ENCODE measurements at places on chromosomes 5 and 9.

DNA sequence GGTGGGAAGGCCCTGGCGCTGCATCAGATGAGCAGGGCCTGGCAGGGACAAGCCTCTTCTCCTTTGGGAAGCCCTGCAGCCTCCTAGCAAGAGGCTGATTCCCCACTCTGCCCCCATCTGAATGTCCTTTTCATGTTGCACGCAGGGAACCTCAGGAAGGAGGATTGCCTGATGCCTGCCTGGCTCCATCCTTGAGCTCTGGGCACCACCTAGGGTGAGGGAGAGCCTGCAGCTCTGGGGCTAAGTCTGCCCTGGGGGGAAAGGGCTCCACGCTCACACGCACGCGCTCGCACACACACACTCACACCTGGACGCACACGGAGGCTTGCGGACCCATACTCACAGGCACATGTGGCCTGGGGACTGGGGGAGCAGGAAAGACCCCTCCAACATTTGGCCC, 86.6 kb downstream of the LMX1B start:
- no peak for DNase-seq

DNA sequence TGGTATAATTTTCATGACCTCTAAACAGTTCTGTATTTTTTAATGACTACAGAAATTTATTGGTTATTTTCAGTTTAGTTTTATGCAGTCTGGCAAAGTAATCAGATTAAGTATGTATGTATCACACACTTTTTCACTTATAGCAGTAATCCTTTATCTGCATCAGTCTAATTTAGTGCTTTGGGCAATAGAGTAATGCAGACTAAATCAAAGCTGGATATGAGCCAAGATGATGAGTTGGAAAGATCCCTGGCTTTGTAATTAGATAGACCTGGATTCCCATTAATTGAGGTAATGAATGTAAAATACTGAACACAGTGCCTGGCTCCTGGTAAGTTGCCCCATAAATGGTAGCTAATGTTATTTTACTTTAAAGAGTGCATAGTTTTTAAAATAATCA, 215.4 kb upstream of the TLX3 start:
- no peak for DNase-seq

- DNase-seq, result no peak
Measured at GRCh38 chr5:119453040-119453373, 710 bp downstream of the HSD17B4 start.

GRCh38 chr5:16585041-16585667, 31.6 kb downstream of the RETREG1 start:
- DNase-seq, result peak; percentile 21

DNA sequence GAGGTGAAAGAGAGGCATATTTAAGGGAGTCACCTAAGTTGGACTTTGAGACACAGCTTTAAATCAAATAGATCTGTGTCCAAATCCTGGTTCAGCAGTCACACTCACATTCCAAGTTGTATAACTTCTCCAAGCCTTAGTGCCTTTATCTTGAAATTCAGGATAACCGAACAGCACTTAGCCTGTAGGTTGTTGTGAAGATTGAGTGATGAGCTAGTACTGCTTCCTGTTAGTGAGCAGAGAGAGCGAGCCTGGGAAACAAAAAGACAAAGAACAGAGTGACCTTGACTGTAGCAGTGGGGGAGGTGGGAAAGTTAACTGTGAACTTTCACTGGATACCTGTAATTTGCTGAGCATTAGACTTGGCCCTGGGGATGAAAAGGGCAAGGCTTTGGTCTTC, 22.4 kb downstream of the MAML1 start:
- peak; percentile 30 for DNase-seq

DNA sequence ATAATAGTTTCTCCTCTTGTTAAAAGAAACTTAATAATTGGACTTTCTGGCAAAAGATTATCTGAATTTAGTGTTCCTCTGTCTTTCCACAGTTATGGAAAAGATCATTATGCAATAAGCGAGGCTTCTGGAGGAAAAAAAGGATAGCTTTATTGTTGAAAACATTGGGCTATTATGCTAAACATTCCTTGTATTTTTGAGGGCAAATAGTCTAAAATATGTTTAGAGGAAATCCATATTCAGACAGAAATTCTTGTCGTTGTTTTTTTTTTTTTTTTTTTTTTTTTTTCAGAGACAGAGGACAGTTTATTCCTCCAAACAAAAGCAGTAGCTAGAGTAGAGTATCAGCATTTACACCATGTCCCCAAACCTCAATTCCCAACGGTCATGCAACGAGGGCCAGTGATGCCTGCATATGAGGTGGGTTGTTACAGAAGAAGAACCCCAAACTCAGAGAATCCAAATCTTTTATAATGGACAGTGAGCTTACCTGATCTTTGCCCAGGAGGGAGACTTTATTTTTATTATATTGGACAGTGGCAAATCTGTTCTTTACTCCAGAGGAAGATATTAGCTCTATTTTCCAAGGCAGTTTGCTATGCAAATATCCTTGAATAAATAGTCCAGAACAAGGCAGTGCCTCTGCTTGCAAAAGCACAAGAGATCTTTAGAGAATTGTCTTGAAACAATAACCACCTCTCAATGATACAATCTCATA, 48.4 kb upstream of the CDK5RAP2 start:
- peak; percentile 43 for DNase-seq

DNA sequence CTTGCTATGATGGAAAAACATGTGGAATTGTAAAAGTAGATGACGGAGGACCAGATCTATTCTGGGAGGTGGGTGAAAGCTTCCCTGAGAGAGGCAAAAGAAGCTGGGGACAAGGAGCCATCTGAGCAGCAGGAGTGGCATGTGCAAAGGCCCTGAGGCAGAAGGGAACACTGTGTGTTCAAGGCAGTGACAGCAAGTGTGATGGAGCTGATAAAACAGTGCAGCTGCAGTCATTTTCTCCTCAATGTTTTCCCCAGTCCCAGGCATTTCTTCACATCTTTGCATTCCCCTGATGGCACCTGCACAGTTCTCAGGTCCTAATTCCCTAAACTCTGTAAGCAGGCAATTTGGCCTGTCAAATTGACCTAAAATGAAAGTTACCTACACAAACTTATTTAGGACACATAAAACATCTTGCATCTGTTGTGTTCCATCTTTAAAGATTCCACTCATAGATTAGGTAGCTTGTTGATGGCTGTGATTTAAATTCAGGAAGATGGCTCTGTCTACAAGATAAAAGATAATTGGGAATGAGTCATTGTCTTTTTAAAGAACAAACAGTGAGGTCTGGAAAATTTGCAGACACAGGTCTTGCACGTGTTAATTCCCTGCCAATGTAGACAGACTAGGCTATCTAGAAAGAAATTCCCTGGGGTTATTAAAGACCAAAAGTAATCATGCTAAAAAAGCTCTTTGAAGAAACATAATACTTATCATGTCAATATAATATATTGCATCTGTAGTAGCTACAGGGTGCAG, 289.6 kb upstream of the SGCD start:
- DNase-seq, result no peak

DNA sequence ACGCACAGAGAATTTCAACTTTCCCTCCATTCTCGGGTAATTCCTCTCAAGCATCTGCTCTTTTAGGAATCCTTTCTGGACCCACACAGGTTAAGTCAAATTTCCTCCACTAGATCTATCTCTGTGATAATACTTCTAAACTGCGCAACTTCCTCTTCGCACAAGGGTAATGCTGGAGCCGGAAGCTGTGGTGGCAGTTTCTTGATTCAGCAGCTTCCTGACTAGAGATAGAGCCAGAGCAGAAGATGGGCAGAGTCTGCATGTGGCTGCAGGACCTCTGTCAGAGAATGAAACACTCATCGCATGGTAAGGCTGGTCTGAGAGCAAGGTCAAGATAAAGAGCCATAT, 11.1 kb upstream of the CDC42SE2 start:
- no peak for DNase-seq

DNA sequence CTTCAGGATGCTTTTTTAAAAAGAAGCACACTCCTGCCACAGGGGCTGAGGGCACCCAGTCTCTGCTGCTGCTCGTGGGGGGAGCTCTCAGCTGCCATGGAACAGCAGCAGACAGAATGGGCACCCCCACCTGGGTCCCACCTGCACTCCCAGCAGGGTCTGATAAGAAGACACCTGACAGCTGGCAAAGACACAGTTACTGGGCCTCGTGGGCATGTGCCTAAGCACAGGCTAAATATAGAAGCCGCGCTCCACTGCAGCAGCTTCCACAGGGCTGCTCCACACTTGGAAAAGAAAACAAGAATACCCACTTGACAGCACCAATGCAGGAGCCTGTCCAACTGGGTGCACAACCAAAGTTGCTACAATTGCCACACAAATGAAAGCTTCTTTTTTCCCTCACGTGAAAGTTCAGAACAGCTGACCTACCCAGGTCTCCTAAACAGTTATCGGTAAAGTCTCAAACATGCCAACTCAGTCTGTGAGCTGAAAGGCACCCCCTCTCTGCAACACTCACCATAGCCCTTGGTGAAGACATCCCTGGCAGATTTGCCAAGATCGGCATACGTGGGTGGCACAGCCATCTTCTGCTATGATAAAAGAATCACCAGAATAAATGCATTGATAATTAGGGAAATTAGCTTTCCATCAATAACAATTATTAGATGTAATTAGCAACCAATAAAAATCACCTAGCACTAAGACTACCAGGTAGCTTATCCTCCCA, 12.2 kb downstream of the VDAC1 start:
- DNase-seq, result no peak

GRCh38 chr9:15344191-15344590, 37.2 kb upstream of the TTC39B start:
- no peak for DNase-seq

DNA sequence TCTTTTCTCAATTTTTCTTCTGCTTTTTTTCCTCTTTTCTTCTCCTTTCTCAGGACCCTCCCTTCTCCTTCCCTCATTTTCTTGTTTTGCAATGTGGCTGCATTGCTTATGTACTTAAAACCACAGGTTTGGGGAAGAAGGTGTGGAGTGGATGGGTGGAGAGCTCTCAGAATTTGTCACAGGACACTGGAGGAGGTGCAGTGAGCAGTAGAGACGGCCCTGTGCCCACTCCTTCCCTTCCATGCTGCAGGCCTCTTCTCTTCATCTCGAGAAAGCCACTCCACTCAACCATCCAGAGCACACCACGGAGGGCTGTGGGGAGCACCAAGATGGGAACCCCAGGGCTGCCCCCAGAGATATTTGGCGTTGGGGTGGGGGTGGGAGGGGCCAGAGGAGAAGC, 92.3 kb downstream of the FSTL4 start:
- no peak for DNase-seq

DNA sequence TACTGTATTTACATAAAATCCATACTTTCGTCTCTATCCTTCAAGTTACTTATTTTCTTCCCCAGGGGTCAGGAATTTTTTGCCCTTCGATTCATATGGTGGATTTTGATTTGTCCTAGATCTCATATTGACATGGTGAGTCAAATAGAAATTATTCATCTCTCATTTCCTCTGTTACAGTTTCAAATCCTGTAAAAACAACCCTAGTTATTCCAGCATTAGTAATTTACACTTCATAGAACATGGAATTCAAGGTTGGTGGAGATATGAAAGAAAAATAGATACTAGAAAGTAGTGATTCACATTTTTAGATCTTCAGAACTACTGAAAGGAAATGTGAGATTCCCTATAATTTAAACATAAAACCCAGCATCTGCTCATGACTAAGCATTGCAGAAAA, 1331.0 kb upstream of the CDH9 start:
- no peak for DNase-seq

- no peak for DNase-seq
Measured at GRCh38 chr5:61352612-61353156, 20.6 kb downstream of the ZSWIM6 start.

DNA sequence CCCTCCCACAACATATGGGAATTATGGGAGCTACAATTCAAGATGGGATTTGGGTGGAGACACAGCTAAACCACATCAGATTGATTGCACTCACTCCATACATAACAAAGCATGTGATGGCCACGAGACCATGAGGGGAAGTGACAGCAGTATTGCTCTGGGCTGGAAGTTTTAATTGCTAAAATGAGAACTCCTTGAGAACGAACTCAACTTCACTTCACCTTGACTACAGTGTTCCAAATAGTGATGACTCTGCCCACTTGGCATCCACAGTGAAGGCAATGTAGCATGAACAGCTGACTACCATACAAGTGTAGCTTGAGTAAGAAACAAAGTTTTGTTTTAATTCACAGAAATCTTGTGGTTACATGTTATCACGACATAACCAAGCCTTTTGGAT, 739 bp upstream of the SPINK7 start:
- no peak for DNase-seq

GRCh38 chr5:172455511-172456061, 1.3 kb upstream of the SH3PXD2B start:
- DNase-seq, result no peak

DNA sequence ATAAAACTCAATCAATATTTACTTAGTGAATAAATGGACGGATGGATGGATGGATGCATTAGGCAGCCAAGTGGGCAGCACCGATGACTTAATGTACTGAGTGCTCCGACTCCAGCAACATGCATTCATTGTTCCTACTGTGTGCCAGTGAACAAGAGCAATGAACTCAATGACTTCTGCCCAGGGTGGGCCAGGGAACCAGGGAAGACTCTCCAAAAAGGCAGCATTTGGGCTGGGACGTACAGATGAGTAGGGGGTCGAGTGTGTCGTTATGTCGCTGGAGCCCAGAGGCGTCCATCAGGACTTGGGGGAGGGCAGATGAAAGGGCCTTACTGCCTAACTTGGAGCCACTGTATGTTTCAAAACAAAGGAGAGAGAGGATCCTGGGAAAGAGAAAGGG, 126.4 kb downstream of the KCNIP1 start:
- DNase-seq, result no peak

- no peak for DNase-seq
Measured at GRCh38 chr9:123716339-123716945, 213.5 kb downstream of the DENND1A start.

GRCh38 chr9:98707166-98708102, 1.3 kb downstream of the GABBR2 start:
- DNase-seq, result peak; percentile 52

GRCh38 chr9:126398403-126399058, 71.9 kb downstream of the MVB12B start:
- peak; percentile 47 for DNase-seq

GRCh38 chr5:27241564-27242257, 203.3 kb upstream of the CDH9 start:
- peak; percentile 57 for DNase-seq

DNA sequence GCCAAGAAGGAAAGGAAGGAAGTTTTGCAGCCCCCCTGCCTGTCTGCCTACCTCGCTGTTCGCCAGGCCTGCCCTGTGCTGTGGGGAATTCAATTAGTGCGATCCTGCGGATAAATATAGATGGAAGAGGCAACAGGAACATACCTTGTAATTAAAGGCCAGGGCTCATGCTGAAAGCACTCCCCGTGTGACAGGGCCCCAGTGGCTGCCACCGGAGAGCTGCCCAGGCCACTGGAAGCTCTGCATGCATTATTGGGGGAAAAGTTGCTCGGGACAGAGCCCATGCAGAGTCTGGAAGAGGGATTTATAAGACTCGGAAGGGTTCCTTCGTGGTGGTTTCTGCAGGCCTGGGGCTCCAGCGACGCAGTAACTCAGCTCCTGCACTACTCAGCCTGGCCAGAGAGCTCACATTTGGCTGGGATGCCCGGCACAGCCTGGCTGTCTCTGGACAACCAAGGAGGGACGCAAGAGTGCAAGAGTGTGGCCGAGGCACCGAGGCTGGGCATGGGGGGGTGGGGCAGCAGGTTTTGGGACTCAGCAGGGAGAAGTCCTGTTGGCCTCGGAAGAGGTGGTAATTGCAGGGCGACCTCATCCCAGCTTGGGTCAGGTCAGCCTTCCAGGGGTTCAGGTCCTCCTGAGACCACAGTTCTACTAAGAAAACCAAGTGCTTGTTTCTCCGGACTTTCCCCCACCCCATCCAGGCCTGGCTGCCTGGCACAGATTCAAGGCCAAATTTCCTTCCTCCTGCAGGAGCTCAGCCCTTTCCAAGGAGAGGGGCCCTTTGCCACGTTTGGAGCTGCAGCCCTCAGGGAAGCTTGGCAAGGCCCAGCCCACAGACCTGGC, 68.1 kb upstream of the GGTA1 start:
- DNase-seq, result no peak

GRCh38 chr9:20419533-20419932, 202.8 kb downstream of the MLLT3 start:
- no peak for DNase-seq

All from T47D (cell line).